ENCODE measurements at places on chromosomes 7 and 10.

GRCh38 chr7:131633342-131633843, 77.0 kb upstream of the PODXL start:
- no peak for DNase-seq

DNA sequence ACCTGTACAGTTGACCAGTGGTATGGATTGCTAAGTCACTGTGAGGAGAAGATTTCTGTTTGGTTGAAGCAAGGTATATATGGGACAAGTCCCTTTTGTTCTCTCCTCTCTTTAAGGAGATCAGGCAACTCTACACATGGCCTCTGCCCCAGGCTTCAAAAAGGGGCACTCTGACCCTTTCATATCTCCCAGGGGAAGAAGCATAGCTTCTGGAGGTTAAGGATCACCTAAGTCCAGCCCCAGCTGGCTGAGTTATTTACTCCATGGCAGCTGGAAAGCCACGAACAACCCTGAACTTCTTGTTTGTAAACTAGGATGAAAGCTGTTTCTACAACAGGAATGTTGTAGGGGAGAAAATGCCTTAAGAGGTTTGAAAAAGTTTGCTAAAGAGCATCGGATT, 129.2 kb upstream of the FEZF1 start:
- DNase-seq = no peak

DNA sequence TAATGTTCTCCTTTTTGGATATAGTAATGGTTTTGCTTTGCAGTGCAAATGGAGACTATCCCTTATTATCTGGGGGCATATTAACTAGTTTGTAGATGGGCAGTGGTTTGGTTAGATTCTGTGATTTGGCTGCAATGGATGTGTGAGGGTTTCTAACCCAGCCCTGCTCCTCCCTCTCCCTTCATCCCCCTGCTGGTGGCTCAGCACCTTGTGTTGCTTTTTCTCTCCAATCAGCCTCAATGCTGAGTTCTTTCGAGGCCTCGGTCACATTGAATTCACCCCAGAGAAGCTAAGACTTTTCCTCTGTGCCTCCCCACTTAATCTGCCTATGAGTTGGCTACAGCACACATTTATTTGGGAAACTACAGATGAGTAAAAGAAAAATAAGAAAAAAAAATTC, 120.0 kb downstream of the MALRD1 start:
- DNase-seq = no peak

- DNase-seq = no peak
Measured at GRCh38 chr7:69619635-69620034, 21.4 kb downstream of the AUTS2 start.

DNA sequence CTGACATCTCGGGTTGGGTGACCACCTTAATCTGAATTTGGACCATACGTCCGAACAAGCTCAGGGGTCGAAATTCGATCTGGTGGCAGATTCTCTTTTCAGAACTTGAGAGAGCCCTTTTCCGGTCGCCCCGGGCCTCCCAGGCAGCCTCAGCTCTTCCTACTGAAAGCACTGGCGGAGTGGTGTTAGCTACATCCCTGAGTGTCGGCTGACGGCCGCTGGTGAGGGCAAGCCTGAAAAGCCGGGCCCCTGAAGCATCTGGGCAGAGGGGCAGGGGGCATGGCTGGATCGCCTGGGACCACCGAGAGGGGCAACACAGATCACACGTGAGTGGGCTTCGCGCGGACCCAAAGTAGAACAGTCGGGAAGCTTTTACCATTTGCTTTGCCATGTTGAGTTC, 116.1 kb downstream of the SMURF1 start:
- DNase-seq = no peak

GRCh38 chr10:97046456-97047082, 139.2 kb downstream of the SLIT1 start:
- DNase-seq = no peak

GRCh38 chr10:118925404-118926071, 104.0 kb upstream of the NANOS1 start:
- DNase-seq = no peak

DNA sequence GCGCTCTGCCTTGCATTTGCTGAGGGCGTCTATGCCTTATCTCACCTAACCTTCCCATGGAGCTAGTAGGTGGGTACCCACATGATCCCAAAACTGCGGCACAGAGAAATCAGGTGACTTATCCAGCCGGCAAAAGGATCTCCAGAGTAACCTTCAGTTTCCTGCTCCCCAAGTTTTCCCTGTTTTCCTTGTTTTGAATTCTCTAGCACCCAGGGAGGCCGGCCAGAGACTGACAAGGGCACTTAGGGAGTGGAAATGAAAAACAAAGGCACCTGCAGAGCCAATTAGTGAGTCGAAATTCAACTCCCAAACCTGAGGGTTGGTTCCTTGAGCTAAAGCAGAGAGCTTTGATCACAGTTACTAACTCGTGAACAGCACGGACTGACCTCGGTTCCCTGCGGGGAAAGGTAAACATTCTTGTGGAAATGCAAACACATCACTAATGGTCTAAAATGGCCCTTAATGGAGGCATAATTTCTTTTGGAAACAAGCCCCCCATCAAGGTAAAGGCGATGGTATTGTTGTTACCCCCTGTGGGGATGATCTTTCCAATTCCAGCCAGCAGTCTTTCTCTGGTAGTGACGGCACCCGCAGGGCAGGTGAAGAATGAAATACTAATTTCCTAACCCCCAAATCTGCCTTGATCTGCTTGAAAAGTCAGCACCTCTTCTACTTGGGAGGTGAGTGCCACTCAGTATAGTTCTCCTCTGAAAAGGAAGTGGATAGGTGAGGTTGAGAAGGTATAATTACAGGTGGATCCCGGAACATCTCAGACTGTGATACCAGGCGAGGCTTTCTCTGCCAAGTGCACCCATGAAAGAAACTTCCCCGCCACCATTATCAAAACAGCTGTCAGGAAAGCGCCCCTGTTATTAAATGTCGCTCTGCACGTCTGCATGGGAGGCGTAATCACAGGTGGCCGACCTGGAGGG, 365.6 kb upstream of the AUTS2 start:
- no peak for DNase-seq

DNA sequence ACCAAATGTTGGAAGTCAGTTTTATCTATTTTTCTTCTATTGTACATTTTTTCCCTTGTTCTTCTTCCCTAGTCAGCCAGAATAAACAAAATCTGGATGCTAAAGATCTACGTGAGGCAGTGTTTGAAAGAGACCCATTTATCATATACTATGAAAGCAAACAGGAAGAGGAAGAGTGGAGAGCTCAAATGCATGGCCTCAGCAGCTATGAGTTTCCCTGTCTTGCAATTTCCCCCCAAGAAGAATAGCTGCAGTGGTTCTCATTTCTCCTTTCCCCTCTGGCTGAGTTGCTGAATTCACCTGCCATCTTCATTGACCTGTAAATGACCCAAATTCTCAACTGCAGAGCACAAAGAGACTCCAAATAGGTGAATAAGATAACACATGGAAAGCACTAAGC, 347.1 kb upstream of the NRP1 start:
- DNase-seq = no peak

GRCh38 chr10:114015708-114016107, 28.0 kb upstream of the ADRB1 start:
- no peak for DNase-seq

DNA sequence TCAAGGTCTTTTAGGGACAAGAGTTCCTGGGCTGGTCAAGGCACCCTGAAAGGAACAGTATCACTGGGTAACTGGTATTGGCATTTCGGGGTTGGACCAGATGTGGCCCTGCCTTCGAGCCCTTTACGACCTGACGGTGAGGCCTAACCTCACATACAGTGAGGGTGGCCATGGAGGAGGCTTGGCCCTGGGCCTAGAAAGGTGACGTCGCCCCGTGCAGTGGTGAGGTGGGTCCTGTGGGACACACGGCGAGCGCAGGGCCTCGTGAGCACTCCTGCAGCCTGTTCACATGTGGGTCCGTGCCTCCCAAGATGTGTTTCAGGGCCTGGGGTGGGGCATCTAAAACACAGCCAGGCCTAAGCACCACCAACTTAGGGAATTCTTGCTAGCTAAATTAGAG, 36.1 kb downstream of the CRHR2 start:
- DNase-seq = no peak

- DNase-seq = no peak
Measured at GRCh38 chr7:26413007-26413691, 121.5 kb downstream of the SNX10 start.

GRCh38 chr10:56181607-56182006, 179.5 kb downstream of the ZWINT start:
- DNase-seq = no peak

DNA sequence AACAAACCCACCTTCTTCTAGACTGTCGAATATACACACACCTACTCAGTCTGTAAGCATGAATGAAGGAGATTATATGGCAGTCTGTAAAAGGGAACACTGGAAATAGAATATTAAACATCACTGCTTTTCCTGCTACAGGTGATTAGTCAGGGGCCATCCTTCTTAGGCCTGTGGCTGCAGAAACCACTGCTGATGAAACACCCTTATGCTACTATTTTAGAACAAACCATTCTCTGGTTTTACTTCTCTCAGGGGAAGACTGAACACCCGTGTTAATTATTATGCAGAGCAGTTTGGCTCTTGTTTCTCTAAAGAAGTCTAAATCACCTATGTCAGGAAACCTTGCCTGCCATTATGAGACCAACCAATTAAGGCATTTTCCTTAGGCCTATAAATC, 351.1 kb upstream of the KLF6 start:
- no peak for DNase-seq

DNA sequence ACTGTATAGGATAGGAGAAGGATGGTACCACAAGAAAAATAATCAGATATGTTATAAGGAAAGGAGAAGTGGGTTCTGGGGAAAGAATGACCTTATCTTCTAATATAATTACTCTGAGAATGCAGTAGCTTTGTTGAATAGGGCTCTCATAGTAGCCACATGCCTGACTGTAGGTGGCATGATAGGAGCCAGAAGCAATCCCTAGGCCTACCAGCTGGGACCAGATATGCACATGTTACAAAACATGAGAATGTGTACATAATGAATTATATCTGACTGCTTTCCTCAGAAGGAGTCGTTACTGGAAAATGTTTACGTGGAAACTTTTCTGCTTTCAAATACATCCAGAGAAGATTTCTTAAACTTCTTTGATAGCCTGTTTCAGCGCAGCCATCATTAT, 53.2 kb upstream of the FAM3C start:
- no peak for DNase-seq

GRCh38 chr7:45221896-45222604, 64.5 kb downstream of the RAMP3 start:
- no peak for DNase-seq

DNA sequence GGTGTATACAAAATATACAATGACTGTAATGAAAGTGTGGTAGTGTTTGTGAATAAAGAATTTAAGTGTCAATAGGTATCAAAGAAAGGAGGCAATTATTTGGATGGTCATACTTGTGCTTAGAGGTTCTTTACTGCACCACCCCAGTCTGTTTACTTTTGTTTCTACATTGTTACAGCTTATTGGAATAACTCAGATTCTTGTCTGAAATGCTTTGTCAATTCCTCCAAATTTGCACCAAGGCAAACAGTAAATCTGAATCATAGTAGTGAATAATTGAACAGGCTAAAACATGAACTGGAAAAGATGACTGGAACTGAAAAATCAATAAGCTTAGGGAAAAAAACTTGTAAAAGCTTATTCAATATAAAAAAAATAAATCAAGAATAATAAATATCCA, 319.2 kb downstream of the EXOC4 start:
- no peak for DNase-seq

DNA sequence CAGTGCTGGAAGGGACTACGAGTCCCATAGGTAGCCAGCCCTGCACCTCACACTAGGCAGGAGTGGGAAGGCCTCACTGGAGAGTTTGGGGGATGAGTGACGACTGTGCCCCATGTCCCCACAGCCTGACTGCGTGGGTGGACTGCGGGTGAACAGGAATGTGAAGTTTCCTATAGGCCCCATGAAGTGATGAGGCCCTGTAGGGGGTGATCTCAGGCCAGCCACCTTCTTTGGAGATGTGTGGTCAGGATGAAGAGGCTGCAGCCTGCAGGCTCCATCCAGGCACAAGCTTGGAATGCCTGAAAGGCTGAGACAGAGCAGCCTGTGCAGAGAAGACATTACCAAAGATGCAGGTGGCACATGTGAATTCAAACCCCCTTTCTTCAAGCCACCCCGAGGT, 94.9 kb downstream of the CPXM2 start:
- no peak for DNase-seq

DNA sequence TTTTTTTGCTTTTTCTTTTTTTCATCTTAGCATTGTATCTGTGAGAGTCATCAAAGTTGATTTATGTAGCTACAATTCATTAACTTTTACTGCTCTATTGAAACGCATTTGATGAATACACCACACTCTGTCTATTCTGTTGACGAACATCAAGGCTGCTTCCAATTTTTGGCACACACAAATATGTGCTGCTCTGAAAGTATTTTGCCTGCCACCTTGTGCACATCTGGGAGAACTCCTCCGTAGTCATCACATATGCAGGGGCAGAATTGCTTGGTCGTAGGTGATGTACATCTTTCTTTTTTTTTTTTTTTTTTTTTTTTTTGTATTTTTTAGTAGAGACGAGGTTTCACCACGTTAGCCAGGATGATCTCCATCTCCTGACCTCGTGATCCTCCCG, 796.8 kb downstream of the KCNMA1 start:
- DNase-seq = no peak

DNA sequence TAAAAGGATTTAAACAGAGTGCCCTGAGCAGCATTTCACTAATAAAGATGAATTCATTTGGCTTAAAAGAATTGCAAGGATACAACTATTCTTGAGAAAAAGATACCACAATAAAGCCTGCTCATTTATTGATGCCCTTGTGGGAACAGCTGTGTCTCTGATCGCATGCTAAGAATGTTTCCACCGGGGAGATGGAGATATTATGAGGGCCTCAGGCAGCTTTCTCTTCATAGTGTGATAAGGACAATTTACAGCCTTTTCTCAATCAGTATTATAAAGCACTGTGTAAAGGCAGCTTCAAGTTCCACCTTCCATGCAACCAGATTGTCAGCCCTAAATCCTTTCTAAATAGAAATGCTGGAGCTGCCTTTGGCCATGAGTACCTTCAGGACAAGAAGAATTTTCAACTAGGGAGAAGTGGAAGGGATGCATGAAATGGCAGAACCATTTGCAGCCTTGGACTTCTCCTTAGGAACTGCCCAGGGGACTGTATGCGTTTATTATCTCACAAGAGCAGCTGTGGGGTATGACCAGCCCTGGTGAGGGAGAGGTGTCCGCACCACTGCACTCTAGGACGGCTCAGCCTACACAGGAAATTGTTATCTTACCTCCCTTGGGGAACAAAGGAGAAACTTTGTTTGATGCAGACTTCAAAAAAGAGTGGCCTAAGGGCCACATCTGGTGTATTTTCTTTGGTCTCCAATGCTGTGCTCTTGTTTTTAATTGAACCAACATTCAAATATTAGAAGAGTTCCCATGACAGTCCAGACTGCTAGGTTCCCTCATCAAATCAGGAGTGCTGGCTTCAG, 116.9 kb upstream of the PCGF5 start:
- no peak for DNase-seq

DNA sequence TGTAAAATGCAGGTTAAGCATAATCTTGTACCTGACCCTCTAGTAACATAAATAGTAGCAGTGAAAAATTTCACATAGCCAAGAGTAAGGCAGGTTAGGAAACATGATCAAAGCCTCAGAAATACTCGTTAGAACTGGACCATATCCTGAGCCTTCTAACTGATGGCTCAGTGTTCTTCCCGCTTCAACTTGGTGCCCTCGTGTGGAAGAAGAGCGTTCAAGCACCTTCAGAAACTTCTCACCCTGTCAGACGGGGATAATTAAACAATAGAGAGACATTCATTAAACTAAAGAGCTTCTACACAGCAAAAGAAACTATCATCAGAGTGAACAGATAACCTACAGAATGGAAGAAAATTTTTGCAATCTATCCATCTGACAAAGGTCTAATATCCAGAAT, 124.5 kb downstream of the MYOF start:
- no peak for DNase-seq
